Activated T-cell treated with anti-CD3 and anti-CD28 coated beads for 1 hour (primary cell): ENCODE measurements at places on chromosomes 5 and 9.

GRCh38 chr5:131259326-131259725, 4.5 kb upstream of the CDC42SE2 start:
- DNase-seq: no peak

DNA sequence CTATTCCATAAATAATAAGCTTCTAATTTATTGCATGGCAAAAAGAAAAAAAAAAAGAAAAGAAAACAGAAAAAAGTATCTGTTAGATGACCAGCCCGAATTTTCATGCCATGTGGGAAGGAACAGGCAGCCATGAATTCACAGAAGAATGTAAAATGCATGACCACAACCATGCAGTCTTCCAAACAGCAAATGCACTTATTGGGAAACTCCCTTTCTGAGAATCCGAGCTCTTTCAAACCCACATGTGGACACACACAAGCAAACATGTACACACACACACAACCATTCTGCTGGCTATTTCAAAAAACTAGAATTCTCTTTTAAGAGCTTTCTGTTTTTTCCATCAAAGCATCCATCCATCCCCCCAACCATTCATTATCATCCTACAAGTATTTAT, 236.1 kb downstream of the DNAH5 start:
- no peak for DNase-seq

DNA sequence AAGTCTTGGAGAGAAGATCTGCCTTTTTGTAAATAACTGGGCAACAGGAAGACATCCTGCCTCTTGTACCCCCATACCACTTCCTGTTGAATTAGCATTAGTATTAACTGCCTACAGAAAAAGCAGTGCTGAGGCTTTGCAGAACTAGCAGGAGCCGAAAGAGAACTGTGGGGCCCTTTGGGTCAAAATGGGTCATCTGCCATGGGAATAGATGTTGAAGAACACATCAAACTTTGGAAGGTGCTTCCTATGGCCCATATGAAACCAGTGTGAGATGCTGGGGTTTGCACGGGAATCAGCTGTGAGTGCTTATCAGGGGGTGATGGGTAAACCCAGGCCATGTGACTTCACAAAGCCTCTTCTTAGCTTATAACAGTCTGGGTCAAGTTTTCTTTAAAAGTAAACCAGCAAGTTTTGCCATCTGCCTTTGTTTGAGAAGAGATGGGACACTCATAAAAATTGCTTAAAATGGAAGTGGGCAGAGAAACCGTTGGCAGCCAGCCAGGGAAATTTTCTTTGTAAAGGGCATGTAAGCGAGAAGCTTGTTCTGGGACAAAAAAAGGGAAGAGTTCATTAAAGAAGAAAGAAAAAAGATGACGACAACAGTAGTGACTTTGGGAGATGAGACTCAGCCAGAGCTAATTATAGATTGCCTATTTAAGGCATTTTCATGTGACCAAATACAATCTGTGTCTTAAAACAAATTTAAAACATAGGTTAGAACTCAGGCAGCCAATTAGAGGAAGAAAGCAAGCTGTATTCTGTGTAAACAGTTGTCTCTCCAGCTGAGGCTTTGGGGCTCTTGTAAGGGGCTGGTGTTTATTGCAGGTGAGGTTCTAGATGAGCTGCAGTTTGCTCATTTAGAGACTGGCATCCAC, 4.4 kb downstream of the SLC25A25 start:
- DNase-seq: peak; percentile 48

DNA sequence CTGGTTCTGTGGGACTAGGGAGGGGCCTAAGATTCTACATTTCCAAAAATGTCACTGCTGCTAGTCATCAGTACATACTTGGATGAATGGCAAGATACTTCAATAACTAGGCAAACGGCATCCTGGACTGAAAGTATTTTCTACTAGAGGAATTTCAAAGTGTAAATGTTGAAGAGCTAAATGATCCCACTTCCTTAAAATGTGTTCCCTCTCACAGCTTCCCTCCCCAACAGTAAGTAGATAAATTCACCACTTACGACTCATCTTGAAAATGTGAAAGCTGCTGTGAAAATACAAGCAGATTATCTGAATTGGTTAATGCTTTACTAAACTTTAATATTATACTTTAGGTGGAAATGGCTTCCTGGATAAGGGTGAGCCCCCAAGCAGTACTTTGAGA, 1571.5 kb upstream of the WWC1 start:
- no peak for DNase-seq

- no peak for DNase-seq
Observed at GRCh38 chr5:89308606-89309040, 425.6 kb upstream of the MEF2C start.

GRCh38 chr5:59275510-59276324, 617.8 kb downstream of the PDE4D start:
- DNase-seq: no peak

GRCh38 chr5:167777746-167778145, 513.7 kb upstream of the WWC1 start:
- DNase-seq: no peak

GRCh38 chr9:26775391-26775790, 117.2 kb downstream of the CAAP1 start:
- DNase-seq: no peak

DNA sequence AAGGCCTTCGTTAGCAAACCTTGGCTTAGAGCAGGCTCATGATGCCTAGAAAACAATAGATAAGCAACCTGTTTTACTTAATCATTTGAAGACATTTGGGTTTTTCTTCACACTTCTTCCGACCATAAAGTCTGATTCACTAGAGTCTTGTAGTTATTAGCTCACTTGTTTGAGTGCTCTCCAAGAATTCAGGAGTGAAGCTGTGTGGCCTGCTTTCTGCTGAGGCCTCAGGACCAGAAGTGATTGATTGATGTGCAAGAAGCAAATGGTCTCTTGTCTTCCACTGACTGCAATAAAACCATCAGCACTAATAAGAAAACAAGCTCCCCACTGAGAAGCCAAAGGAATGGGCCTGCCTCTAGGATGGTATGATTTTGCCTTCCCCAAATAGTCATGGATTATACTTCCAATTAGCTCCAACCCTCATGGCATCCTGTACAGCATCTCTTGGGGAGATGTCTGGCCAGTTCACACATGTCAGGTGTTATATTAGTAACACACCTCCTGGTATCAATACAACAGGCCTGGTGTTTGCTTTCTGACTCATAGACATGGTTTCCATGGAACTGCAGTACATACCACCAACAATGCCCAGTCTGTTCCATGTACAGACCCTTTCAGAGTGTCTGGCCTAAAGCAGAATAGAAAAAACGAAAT, 317.6 kb downstream of the CWC27 start:
- DNase-seq: no peak

DNA sequence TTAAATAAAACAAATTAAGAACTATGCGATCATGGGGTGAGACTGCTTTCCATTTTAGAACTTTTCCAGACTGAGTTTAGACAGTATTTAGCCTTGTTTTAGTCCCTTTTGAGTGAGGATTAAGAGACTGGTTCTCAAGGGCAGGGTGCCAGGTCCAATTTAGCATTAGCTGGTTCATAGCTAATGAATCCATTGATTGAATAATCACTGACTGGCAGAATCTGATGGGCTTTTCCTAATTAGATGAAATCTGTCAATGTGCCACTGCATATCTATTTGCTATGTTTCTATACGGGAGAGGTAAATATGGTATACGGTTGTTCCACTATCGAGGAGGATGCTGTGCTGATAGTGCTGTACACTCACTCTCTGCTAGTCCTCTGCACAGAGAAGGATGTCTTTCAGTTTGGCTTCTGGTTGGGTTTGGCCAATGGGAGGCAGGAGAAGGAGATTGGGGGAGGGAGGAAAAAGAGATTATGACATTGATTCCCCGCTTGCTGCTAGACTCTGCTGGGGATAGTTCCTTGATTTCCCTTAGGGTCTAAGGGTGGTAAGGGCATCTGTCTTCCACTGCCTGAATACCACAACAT, 496.6 kb downstream of the CTNND2 start:
- DNase-seq: no peak

DNA sequence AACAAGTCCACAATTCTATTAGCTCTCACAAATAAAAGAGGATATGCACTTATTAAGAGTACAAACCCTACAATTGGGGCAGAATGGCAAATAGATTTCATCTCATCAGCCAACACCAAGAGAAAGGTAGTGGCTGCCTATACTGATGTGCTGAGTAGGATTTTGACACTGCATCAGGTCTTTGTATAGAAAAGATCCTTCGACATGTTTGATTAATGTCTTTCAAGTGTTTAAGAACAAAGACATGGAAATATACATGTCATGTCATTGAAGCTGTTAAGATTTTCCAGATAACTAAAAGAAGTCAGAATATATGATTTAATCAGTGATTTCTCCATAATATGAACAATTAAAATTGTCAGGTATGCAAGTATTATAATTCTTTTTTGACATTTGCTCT, 238.7 kb upstream of the GRAMD2B start:
- no peak for DNase-seq

DNA sequence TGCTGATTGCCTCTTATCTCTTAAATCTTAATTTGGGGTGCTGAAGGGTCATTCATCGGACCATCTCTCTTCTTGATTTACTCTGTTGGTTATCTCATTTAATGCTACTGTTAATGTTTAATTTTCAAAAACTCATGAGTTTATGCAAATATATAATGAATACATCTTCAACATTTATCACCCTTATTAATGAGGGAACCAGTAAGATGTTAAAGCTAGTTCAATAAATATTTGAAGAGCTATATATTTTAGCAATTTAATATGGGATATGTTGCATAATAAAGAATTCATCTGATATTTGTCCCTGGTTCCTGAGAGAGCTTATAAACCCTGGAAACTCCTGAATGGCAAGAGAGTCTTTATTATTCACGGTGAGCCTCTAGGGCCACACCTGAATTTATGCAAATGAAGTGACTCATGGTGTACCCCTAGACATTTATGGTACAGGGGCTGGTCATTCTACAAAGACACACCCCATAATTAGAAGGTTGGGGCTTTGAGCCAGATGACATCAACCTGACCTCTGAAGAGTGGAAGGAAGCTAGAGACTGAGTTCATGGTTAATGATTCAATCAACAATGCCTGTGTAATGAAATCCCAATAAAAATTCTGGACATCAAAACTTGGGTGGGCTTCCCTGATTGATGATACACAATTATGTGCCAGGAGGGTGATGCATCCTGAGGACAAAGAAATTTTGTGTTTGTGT, 339.5 kb upstream of the ZNF608 start:
- no peak for DNase-seq
